ENCODE measurements at places on chromosomes 7 and 10.

GRCh38 chr10:34187201-34187600 is 627.9 kb downstream of the PARD3 start:
- DNase-seq = no peak

GRCh38 chr7:23357190-23358093 is 58.3 kb downstream of the MALSU1 start:
- DNase-seq = no peak

DNA sequence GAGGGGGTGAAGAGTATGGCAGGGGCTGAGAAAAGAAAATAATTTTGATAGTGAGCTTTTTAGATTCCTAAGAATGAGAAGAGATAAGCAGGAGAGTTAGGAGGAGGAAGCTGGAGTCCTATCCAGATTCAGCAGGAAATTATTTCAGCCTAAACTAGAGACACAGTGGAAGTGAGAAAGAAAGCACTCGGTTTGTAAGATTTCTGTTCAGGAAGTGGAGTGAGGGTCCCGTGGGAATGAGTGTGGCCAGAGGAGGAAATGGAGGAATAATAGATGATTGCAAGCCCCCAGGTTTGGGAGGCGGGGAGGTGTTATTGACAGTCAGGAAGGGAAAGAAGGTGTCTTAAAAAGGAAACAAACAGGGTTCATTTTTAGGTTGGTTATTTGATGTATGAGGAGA is 84.8 kb upstream of the NRP1 start:
- DNase-seq = no peak

DNA sequence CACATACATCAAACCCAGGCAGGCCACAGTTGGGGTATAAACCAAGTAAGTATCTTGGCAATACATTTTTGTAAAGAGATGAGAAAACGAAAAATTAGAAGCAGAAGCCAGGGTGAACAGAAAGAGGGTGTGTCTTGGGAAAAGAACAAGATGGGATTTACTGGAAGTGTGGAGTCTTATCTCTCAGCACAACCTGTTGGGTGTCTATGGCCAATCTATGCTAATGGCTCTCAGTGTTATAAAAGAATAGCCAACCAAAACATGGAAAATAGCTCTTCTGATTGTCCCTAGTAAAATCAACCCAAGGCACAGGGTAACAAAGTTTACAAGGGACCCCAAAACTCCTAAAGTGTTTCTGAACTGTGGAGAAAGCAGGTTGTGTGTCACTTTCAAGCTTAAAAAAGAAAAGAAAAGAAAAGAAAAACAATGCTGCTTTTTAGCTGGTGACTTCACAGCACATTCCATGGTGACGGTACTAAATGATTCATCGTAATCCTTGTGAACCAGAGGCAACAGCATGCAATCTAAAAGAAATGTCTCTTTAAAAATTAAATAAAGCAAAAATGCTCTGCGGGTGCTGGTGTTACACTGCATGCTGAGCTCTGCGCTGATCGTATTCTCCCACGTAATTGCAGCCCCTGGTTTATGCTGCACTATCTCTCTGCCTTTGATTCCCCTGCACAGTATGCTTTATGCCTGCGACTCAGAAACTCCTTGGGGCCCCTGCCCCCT is 100.8 kb downstream of the C10orf90 start:
- no peak for DNase-seq

GRCh38 chr7:129431911-129432643 is 2.2 kb upstream of the STRIP2 start:
- DNase-seq = no peak

DNA sequence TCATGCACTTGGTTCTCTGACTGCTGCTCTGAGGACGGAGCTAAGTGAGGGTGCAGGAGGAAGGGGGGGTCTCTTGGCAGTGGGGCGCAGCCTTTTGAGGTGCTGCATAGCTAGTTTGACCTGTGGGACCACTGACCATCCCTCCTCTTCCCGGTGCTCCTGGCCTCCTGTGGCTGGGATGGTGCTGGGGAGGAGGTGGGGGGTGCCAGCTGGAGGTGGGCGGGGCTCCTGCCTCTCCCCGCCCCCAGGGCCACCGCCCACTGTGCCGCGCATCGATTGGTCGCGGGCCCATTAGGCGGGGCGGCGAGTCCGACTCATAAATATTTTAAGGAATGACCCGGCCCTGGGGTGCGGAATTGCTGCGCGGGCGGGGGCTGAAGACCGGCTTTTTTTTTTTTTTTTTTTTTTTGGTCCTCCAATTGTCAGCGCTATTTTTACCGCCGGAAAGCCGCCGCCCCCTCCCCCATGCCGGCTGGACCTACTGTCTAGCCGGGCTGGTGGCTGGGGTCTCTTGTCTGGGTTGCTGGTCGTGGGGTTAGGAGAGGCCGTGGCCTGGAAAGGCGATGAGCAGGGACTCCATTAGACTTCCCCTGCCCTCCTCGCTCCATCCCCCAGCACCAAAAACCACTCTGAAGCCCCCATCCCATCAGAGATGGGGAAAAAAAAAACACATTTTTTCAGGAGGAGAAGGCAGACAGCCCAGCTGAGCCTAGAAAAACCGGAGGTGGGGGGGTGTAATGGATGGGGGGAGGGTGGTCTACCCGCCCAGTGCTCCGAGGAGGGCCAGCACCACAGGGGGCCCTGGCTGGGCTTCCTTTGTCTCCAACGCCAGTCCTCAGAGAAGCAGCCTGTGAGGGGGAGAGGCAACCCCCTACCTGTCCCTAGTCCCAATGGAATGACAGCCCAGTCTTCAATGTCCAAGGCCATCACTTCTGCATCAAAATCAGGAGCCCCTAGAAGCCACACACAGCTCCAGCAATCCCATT is 6.4 kb downstream of the SH2B2 start:
- no peak for DNase-seq

- DNase-seq = no peak
Measured at GRCh38 chr10:7378602-7379403, 32.0 kb downstream of the SFMBT2 start.

DNA sequence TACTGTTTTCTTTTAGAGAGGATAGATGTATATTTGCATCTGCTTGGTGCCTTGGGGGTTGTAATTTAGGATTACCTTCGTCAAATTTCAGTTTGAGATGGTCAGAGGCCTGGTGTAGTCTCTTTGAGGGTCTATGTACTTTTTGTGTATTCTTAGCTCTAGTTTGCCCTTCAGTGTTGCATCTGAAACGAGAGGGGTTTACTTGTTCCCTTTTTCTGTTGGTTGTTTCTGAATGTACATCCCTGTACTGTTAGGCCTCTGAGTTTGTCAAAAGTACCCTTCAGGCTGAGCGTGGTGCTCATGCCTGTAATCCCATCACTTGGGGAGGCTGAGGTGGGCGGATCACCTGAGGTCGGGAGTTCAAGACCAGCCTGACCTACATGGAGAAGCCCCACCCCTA is 60.0 kb downstream of the MLLT10 start:
- no peak for DNase-seq

DNA sequence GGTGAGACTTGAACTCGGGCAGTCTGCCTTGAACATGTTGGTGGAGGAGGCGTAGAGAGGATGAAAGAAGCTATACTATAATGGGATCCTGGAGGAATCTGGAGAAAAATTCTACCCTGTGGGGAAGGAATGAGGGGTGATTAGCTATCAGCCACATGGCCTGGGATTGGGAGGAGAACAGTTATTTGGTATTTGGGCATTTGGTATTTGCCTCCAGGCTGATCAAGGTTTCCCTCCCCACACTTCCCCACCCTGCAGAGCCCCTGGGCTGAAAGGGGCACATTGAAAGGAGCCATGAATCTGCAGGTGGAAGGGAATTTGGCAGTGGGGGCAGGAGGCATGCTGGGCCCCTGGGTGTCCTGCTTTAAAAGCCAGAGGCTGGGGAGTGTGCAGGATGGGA is 235.3 kb downstream of the INHBA start:
- DNase-seq = no peak

- DNase-seq = no peak
Measured at GRCh38 chr10:88064608-88065382, 201.4 kb downstream of the PTEN start.

DNA sequence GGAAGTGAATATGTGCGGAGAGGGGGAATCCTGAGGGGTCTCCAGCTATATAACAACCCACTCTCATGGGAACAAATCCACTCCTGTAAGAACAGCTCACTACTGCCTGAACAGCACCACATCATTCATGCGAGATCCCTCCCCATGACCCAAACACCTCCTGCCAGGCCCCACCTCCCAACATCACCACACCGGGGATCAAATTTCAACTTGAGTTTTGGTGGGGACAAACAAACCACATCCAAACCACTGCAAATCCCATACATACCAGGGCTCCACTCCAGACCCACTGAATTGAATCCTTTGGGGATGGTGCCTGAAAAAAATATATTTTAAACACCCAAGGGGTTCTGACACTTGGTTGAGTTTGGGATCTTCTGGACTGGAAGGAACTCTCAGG is 181.5 kb upstream of the PLXNA4 start:
- DNase-seq = no peak

- DNase-seq = no peak
Measured at GRCh38 chr7:138570715-138571114, 110.7 kb downstream of the TRIM24 start.
